H9 (cell line): ENCODE measurements at places on chromosomes 1 and 21. TPM values are rescaled to one million over a fixed set of nuclear protein-coding genes. Genes with fewer than 3 reads are reported as not detected.

Gene IL20
- not detected in 2 replicates for total RNA-seq

Gene LDLRAD1
- not detected in 2 replicates for total RNA-seq

Gene DNAJB4
- total RNA-seq: 8.1 and 8.6 TPM in 2 replicates

- DNase-seq: no peak
These were observed 67.7 kb upstream of the TLR5 start for GRCh38 chr1:223210788-223211120.

- DNase-seq: no peak
These were observed 613.9 kb downstream of the PTPRU start for GRCh38 chr1:29849991-29850757.

- DNase-seq: no peak
These were observed 716 bp downstream of the INAVA start for GRCh38 chr1:200895443-200895789.

GRCh38 chr1:230809256-230809990 lies 58.9 kb downstream of the C1orf198 start:
- no peak for DNase-seq

GRCh38 chr1:51515982-51516648 lies 3.0 kb downstream of the EPS15 start:
- no peak for DNase-seq

GRCh38 chr1:112114540-112114939 lies 125.1 kb upstream of the KCND3 start:
- DNase-seq: peak; percentile 30

- peak; percentile 55 for DNase-seq
These were observed 990 bp downstream of the VWA5B1 start for GRCh38 chr1:20291645-20292084.

DNA sequence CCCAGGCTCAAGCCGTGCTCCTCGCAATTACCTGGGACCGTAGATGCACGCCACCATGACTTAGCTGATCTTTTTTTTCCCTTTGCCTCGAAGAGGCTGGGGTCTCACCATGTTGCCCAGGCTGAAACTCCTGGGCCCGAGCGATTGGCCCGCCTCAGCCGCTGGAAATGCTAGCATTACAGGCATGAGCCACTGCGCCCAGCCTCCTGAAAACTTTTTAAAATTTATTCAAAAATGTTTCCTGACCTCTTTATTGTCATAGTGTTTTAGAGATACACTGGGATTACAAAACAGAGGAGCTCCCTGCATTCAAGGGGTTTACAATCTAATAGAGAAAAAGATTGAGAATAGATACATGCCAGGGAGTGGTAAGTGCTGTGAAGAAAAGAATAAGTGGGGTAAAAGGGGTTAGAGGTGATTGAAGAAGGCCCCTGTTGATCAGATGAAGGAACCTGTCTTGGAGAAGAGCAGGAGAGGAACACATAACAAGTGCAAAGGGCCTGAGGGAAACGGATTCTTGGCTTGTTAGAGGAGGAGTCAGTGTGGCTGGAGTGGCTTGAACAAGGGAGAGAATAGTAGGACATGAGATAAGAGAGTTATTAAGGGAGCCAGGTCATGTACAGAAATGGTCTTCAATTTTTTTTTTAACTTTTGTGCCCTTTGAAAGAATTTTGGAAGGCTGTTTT lies 1.7 kb upstream of the TRIM33 start:
- DNase-seq: peak; percentile 33
